ENCODE measurements at places on chromosomes 5 and 9.

- DNase-seq: no peak
These were observed 43.1 kb downstream of the SPATA31D1 start for GRCh38 chr9:82031538-82032280.

GRCh38 chr9:75591972-75592371, 298.5 kb upstream of the PCSK5 start:
- DNase-seq: no peak

DNA sequence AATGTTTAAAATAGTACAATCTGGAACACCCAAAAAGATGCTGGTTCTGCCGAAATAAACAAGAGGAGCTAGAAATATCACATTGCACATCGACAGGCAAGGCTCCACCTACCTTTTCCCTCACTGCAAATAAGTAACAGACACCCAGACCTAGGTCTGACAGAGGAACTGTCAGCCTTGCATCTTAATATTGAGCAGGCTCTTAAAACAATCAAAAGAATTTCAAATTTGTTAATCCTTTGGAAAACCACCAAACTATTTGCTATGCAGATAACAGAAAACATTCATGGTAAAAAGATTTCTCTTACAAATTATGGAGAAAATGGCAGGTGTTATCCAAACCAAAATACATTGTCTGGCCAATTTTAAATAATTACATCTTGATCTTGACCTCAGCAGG, 71.3 kb downstream of the FRMD3 start:
- no peak for DNase-seq

- no peak for DNase-seq
These were observed 4.1 kb downstream of the RPL35 start for GRCh38 chr9:124857533-124858162.

- DNase-seq: no peak
These were observed 8.6 kb downstream of the TEK start for GRCh38 chr9:27117489-27118135.

GRCh38 chr5:142821034-142821732, 51.0 kb downstream of the ARHGAP26 start:
- DNase-seq: no peak

DNA sequence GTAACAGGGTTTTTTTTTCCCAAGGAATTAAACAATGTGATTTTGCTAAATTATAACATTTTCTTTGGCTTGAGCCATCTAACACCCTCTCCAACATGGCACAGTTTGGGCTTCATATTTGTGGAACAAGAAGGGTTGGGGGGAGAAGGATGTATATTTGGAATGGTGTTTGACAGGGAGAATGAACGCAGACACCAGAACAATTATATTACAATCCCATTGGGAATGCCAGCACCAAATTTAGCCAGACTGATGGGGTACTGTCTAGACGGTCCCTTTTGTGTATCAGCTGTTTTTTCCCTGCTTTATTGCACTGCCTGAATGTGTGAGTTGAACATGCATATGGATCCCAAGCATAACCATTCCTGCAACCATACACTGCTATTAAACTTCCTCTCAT, 130.9 kb upstream of the TMEM161B start:
- no peak for DNase-seq

- DNase-seq: no peak
These were observed 35.7 kb downstream of the PWWP2A start for GRCh38 chr5:160083501-160083900.

GRCh38 chr5:137492331-137492730, 6.8 kb downstream of the SPOCK1 start:
- no peak for DNase-seq

GRCh38 chr9:77912895-77913693, 118.5 kb downstream of the GNAQ start:
- no peak for DNase-seq

DNA sequence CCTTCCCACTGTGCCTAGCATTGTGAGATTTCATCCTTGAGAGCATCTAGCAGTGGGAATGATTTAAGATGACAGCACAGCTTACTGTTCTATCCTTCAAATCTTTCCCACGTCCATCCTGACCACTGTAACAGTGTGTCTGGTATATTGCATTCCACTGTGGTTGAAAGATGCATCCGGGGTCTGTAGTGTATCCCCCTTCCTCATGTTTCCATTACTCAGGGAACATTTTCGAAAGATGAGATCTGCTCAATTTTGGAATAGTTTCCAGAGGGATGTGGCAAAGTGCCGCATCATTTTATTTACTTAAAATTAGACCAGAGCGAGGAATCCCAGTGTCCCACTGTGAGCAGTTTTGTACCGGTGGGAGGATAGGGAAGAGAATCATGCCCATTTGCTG, 407.1 kb upstream of the PAPPA start:
- DNase-seq: no peak

DNA sequence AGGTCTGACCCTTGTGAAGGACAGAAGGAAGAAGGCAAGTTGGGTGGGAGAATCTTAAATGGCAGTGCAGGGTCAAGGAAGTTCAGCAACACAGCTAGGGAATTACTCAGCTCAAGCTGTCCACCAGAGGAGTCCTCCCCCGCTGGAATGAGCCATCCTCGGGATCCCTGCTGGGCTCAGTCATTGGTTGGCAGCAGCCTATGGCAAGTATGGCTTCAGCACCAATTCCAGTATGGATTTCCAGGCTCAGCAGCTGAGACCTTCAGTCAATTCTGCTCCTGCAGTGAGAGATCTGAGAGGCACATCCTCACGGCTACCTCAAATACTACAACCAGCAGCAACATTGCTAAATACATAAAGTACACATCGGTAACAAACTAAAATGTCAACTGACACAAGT, 280.6 kb upstream of the PIK3R1 start:
- DNase-seq: no peak

GRCh38 chr9:16431666-16432392, 438.6 kb downstream of the BNC2 start:
- no peak for DNase-seq

- DNase-seq: no peak
These were observed 1028.0 kb downstream of the TAF11L14 start for GRCh38 chr5:18662231-18662630.

DNA sequence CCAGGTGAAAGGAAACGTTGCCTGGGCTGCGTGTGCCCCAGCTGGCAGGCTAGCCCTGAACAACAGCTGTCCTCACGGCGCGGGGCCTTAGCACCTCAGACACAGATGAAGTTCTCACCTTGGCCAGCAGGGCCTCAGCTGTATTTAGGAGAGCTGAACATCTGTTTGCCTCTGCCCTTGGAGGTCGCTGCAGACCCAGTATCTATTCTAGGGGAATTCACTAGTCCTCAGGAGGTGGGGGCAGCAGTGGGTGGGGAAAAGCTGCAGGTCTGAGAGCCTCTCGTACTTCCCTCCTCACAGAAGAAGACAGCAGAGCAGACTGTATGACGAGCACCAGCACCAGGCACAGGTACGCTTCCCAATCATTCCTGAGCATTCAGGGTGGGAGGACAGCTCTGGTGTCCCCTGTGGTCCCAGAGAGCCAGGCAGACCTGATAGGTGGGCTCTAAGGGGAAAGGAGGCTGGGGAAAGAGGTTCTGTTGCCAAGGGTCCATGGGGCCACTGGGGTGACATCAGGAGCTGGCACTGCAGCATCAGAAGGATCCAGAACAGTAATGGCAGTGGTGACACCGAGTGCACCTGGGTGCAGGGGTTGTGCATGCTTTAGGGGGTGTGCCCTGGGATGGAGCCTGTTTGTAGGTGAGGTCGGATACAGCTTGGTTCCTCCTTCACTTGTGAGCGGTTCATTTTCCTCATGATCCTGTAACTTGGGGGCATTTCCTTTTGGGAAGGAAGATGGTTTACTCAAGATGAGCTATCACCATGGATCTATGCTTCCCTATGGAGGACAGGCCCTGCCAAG, 13.8 kb downstream of the CD74 start:
- DNase-seq: peak; percentile 34

DNA sequence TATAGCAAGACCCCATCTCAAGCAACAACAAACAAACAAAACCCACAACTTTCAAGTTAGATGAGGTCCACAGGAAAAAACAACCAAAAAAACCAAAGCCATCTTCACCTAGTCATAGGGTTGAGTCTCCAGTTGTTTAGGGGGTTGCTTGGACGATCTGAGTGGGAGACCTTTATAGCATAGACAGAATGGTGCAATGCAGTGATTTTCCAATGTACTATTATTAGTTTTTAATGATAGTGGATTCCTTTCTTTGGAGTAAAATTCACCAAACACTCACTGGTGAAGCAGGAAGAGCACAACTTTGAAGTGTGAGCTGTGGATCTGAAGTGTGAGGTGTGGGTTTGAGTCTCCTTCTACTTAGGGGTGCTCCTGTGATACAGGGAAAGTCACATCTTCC, 67.0 kb upstream of the KLF9 start:
- DNase-seq: no peak

DNA sequence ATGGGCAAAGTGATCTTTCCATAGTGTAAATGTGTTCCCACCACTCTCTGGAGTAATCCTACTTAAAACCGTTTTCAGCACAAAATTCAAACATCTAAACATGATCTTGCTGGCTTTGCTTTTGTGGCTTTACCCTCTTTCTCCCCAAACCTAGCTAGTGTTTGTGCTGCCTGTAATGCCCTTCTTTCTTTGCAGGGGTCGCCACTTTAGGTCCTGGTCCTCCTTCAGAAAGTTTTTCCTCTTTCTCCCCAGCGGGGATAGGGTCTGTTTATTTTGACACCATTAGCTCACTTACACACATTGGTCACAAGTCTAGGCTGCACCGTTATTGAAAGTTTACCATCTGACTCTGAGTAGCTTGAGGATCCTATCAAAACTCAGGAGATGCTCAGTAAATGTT, 736 bp upstream of the HSD17B4 start:
- no peak for DNase-seq

DNA sequence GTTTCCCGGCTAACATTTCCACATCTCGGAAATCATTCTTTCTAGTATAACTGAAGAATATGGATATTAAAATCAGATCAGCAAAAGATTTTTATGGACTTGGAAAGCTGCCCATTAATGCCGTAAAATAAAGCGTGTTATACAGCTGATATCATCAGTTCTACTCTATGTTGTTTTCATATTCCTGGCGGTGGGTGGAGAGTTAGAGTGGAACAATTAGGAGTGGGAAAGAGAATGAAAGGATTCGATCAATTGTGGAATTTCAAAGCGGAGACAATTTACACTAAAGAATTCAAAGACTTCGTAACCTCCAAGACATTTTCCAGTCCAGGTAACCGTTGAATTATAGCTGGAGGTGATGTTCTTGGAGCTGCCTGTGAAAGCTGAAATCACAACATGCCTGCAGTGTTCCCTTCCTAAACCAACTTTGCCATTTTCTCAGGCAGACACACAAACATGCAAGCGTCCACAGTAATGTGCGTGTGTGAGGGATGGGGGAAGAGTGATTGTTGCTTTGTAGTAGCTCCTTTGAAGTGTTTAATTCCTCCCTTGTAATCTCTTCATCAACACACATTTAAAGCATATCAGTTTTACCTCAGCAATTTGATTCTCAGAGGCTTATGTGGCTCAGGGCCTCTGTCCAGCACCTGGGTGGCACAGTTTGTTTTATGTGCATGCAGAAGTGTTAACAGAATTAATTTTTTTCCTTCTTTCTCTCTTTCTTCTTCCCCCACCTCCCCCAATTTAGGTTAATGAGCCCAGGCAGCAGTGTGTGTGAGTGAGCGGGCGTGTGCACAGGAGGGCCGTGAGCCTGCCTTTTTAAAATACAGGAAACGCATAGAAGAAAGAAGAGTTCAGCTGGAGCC, 544.1 kb downstream of the RAB3C start:
- DNase-seq: no peak

- DNase-seq: no peak
These were observed 311.0 kb upstream of the IRX4 start for GRCh38 chr5:2193542-2194235.

- DNase-seq: peak; percentile 53
These were observed 434 bp downstream of the GLRX start for GRCh38 chr5:95822043-95822541.

DNA sequence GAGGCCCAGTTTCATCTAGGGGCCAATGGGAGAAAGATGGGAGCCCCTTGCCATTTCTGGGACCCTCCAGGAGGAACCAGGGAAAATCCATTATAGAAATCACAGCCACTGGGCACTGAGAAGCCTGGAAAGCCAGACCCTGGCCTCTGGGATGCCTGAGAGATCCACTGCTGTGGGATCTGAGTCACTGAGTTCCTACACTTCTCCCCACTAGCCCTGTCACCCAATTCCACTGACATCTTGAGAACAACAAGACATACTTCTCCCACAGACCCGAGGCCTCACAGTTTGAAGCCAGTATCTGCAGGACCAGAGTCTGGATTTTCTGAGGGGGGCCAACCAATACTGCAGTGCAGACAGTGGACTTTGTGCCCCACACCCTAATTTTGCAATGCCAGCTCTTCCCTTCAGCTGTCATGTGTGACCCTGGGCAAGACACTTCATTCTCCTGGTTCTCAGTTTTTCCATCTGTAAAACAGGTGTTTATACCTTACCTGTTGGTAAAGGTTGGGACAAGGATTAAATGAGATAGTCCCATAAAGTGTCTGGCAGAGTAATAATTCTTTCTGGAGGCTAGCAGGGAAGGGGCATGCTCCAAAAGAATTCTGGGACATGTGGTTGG, 46.5 kb downstream of the CXXC5 start:
- no peak for DNase-seq

DNA sequence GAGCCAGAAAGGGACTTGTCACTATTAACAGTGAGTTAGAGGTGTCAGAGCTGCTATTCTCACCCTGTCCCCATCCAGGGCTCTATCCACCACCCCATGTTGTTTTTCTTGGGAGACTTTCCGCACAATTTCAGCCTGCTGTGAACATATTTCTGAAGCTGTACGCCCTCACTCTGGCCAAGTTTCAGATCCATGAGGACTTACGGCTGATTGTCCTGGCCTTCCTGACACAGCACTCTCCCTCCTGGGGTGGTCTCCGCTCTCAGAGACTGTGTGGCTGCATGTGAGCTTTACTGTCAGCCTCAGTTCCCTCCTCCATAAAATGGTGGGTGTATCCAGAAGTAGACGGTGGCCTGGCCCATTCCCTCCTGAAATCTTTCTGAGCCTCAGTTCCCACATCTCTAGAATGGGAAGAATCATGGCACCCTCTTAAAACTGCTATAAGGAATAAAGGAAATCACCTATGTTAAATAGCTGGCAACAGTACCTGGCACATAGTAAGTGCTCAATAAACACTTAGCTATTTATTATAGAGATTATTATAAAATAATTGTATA, 804 bp upstream of the IL17B start:
- DNase-seq: no peak

DNA sequence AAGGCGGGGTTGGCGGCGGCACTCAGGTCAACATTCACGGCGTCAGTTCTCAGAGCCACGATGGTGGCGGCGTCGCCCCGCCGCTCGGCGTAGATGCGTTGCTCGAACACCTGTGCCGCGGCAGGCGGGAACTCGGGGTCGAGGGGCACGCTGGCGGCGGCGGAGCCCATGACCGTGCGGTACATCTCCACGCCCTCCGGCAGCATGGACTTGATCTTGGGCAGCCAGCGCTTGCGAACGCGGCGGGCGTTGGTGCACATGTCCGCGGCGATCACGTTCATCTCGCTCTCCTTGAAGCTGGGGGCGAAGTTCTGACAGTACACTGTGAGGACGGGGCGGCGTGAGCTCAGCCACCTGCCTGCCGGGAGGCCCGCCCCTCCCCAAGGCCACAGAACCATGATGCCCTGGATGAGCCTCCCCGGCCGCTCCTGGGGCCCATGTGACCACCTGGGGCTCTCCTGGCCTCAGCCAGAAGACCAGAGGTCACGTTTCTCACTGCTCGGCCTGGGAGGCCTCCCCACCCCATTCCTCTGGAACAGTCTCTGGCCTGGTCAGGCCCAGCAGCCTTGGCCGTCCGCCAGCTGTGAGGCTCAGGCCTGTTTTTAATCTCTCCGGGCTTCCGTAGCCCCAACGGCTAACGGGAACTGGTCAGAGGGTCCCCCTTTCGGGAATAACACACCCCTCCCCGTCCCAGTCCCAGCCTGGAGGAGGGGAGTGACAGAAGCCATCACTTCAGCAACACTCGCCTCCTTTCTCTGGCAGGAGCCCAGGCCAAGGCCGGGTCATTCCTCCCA, 50.7 kb upstream of the UBAC1 start:
- no peak for DNase-seq

Measured in activated naive CD4-positive, alpha-beta T cell treated with anti-CD3 and anti-CD28 coated beads, Interleukin-2, amount 10 ng/mL, durations not matched to agents 7 days and 5 days (primary cell).